ENCODE measurements at places on chromosomes 7 and 10.
A peak's percentile ranks its signal among the peaks of the same experiment; 100 is the strongest.

DNA sequence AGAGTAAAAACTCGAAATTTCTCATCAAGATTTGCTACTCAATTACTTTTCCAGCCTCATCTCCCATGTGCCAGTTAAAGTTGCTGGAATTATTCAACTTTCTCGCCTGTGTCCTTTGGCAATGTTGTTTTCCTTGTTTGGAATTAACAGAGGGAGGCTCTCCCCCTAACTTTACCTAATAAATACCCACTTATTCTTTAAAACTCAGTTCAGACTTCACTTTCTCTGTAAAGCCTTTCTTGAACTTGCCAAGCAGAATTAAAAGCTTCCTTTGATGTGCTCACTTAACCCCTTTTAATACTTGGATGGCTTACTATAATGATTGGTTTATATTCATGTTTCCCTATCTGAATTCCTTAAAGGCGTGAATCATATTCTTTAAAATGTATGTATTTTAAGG lies 104.1 kb downstream of the MKLN1 start:
- DNase-seq: no peak

DNA sequence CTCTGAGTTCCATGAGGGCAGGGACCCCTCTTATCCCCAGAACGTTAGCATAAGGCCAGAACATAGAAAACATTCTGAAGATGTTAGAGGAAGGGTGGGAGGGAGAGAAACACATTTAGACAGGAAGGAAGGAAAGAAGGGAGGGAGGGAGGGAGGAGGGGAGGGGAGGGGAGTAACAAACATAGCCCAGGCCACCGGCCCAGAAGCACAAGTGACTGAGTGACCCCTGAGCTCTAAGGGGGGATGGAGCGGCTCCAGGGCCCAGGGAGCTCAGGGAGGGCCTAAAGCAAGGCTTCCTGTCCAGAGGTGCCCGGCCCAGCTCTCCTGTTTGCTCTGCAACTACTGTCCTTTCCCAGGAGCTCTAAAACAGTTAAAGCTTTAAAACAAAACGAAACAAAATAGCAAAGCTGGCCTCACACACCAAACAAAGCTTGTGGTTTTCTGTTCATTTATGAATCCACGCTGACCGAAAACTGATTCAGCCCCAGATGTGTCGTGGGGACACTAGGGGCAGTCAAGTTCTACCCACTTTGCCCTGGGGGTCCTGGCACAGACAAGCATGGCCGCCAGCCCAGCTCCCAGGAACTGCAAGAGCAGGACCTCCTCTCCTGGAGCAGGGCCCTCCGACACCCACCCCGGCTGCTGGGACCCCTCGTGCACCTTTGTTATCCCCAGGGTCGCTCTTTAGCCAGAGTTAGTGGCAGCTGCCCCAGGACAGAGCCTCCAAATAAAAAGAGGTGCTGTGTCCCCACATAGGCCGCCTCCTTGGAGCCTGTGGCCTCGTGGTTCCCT lies 496.2 kb upstream of the FOXK1 start:
- no peak for DNase-seq

DNA sequence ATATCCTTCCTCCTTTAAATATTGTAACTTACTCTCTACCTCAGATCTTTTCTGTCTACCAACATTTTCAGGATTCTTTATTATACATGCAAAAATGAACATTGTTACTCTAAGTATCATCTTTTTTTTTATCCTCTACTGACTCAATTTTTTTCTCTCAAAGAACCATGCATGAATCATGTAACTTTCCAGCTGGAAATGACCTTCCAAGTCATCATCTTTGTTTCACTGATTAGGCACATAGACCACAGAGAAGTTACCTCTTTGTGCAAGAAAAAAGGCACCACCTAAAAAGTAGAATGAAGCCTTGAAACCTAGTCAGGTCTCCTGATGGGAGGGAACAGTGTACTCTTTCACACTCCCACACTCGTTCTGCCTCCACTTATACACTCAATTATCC lies 234.9 kb downstream of the HGF start:
- no peak for DNase-seq

- DNase-seq: no peak
Measured at GRCh38 chr7:47819607-47819920, 128.7 kb downstream of the PKD1L1 start.

- DNase-seq: no peak
Measured at GRCh38 chr7:159323359-159323758, 178.7 kb upstream of the VIPR2 start.

DNA sequence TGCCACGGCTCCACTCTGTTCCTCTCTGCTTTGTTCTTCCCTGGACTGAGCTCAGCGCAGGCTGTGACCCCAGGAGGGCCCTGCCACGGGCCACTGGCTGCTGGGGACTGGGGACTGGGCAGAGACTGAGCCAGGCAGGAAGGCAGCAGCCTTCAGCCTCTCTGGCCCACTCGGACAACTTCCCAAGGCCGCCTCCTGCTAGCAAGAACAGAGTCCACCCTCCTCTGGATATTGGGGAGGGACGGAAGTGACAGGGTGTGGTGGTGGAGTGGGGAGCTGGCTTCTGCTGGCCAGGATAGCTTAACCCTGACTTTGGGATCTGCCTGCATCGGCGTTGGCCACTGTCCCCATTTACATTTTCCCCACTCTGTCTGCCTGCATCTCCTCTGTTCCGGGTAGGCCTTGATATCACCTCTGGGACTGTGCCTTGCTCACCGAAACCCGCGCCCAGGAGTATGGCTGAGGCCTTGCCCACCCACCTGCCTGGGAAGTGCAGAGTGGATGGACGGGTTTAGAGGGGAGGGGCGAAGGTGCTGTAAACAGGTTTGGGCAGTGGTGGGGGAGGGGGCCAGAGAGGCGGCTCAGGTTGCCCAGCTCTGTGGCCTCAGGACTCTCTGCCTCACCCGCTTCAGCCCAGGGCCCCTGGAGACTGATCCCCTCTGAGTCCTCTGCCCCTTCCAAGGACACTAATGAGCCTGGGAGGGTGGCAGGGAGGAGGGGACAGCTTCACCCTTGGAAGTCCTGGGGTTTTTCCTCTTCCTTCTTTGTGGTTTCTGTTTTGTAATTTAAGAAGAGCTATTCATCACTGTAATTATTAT lies 1.2 kb downstream of the CLDN4 start:
- no peak for DNase-seq

GRCh38 chr10:1468811-1469210 lies 268.5 kb downstream of the ADARB2 start:
- no peak for DNase-seq

GRCh38 chr7:85031475-85031874 lies 155.4 kb downstream of the SEMA3D start:
- no peak for DNase-seq

DNA sequence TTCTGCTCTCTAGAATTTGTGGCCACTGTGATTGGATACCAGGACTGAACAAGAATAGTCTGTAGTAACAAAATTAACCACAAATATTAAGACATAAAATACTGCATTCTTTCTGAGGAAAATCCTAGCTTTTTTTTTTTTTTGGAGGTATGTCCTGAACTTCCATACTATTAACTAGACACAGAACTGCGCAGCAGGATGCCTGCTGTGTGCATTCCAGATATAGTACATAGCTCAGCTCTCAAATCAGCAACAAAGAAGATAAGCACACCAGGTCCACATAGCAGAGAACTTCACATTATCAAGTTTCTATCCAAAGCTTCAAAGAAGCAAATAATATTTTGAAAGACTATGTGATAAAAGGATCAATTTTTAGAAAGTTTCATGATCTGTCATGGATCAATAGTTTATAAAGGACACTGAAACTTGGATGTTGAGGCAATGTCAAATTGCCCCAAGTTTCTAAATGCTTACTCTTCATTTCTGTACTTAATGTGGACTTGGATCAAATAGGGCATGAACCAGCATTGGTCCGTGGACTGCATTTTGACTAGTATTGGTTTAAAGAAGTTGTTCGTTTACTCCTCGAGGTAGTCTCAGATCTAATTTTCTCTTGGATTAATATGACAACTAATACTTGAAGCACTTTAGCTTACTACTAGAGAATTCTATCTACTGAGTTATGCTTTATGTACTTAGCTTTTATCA lies 15.4 kb downstream of the NAMPT start:
- no peak for DNase-seq

- peak; percentile 84 for DNase-seq
Measured at GRCh38 chr10:91163869-91164474, 56.5 kb upstream of the PCGF5 start.

- DNase-seq: peak; percentile 9
Measured at GRCh38 chr7:154640266-154640865, 362.6 kb downstream of the PAXIP1 start.

DNA sequence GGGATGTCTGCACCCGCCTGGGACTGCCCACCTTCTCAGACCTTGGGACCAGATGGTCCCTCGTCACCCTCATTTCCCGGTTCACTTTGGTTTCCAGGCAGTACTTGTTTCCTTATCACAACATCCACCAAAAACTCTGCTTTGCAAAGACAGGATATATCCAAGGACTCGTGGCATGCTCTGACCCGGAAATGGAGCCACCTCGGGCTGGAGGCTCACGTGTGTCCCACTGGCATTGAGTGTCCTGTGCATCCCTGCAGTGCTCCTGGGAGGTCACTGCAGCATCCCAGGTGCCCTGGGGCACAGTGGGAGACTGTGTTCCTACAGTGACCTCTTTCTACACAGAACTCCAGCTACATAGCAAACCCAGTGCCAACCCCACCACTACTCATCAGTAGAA lies 611.9 kb upstream of the FOXK1 start:
- no peak for DNase-seq

GRCh38 chr7:28246921-28247461 lies 66.4 kb upstream of the JAZF1 start:
- DNase-seq: no peak

GRCh38 chr10:44975431-44976331 lies 2.9 kb downstream of the DEPP1 start:
- peak; percentile 95 for DNase-seq

GRCh38 chr7:130703851-130704250 lies 17.5 kb upstream of the TSGA13 start:
- no peak for DNase-seq

DNA sequence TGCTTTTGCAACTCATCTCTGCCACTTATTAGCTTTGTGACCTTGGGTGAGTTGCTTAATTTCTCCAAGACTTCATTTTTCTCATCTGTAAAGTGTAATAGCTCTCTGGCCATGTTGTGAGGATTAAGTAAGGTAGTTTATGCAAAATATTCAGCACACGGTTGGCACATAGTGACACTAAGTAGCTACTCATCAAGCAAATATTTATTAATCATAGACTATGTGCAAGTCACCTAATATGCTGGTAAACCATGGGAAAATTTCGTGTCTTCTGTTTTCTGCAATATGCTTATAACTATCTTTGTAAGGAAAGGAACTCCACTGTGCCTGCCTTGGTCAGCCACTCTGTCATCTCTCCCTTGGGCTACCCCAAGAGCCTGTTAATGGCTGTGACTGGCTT lies 50.3 kb upstream of the EGR2 start:
- no peak for DNase-seq

GRCh38 chr10:46514899-46515298 lies 41.6 kb downstream of the GPRIN2 start:
- no peak for DNase-seq

DNA sequence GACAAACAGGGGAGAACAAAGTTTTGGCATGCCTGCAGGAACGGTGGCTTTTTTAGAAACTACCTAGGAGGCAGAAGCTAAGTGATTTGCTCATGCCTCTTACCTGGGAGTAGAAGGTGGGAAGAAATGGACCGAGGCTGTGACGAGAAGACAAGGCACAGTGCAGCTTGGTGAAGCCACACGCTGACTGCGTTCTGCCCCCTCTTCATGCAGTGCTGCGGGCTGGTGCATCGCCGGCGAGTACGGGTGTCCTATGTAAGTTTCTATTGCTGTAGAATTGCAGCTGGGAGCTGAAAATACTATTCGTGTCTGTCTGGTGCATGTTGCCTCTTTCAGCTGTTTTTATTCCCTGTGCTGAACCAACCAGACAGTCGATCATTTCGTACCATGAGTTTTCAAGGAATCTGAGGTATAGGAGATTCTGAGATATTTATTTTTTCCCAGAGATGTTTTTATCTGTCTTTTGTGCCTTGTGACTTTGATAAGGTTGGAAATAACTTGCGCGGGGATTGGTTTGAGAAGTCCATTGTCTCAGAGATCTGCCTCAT lies 120.9 kb downstream of the CACNB2 start:
- DNase-seq: no peak

GRCh38 chr7:116258734-116259133 lies 48.4 kb downstream of the TES start:
- DNase-seq: peak; percentile 80

DNA sequence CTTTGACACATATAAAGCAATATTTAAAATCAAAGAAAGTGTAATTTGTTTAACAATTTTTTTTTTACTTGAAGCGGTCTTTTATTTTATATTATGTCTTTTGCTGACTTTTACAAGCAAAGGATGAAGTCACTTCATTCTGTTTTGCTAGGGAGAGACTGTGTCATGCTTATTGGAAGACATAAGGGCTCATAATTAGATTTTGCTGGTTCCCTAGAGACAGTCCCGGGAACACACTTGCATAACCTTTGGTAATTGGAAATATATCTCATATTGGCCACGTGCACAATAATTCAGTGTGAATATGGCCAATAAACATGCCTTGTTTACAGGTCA lies 448 bp upstream of the NET1 start:
- no peak for DNase-seq

DNA sequence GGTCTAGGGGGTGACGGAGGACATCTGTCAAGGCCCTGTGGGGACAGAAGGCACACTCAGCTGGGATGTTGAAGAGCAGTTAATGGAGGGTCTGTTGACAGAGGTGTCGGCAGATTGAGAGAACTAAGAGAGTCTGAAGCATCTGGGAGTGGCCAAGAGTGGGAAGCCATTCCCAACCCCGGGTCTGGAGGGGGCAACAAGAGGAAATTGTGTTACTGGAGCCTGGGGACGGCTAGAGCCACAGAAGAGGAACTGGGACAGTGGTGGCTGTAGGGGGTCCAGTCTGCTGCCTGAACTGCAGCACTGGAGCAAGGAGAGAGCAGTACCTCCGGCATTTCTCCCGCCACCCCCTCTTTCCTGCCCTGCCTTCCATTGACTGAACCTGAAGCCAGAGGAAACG lies 136.6 kb downstream of the CHN2 start:
- DNase-seq: no peak

DNA sequence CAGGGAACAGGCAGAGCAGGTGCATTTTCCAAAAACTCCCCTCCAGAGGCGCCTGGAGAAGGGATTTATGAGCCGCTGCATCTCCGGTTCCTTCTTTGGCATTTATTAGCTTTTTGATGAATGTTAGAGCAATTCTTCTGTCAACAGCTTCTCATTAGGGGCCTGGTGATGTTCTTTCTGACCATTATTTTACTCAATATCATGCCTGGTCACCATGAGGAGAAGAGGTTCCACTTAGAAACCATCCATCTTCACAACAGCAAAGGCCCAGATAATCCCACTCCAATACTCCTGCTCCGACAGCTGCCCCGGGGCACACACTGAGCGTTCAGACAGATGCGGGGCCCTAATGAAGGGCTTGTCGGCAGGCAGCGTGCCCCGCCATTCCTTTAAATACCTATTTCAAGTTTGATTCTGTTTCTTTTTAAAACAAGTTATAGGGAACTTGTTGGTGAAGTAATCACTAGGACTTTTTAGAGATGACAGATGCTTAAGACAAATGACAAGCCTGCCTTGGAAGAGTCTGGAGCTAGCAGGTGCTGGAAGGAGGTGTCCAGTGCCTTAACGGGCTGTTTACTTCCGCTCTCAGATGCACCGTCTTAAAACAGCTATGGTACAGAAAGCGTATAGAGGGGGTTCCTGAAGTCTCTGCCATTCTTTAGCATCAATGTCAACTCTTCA lies 31.7 kb downstream of the ECHDC3 start:
- DNase-seq: no peak

GRCh38 chr7:16743236-16743635 lies 10.3 kb upstream of the TSPAN13 start:
- no peak for DNase-seq

All from astrocyte of the hippocampus (primary cell).